Left ventricle myocardium inferior (tissue), 1 donor: ENCODE measurements at places on chromosomes 1 and 21. TPM values are rescaled to one million over a fixed set of nuclear protein-coding genes. Genes with fewer than 3 reads are reported as not detected.

Gene GBP6
- 0.08 TPM for total RNA-seq

Gene RSPH1
- not detected for total RNA-seq

Gene TMPRSS2
- total RNA-seq = not detected

Gene TRIM17
- total RNA-seq = 0.36 TPM

Gene MMP23B
- total RNA-seq = 93.8 TPM

Gene UAP1
- total RNA-seq = 26.5 TPM

Gene CLEC20A
- not detected for total RNA-seq

Gene NT5C1A
- total RNA-seq = 26.8 TPM

Gene CR2
- not detected for total RNA-seq

Gene GON4L
- 24.1 TPM for total RNA-seq

DNA sequence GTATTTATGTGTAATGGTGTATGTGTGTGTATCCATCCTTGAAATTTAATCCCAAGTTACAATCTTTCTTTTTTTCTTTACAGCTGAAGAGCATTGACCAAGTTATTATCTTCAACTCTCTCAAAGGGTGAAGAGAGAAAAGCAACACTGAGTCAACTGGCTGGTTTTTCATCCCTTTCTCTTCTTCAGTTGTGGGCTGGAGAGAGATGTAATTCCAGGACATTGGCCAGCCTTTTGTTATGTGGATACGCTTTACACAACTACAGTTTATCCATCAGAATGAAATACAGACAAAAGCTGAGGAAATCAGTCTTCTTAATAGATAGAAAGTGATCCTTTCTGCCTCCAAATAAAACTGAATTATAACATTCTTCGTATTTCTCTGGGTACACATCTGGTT, 357.0 kb upstream of the NCAM2 start:
- no peaks in the 10 kb centered on the region for H3K4me1 ChIP-seq
- no peak overlapping the region for H3K27ac ChIP-seq
- no peak for DNase-seq
- no peaks in the 10 kb centered on the region for H3K27me3 ChIP-seq
- no peak overlapping the region for H3K4me3 ChIP-seq
- no peaks in the 10 kb centered on the region for H3K36me3 ChIP-seq

- no peak overlapping the region for H3K4me3 ChIP-seq
- peaks cover 40% of the 10 kb centered on the region for H3K4me1 ChIP-seq
- no peak for DNase-seq
- H3K27ac ChIP-seq = peak overlapping the region; percentile 32
These were observed 21.6 kb upstream of the TRAF5 start for GRCh38 chr1:211305044-211305443.

DNA sequence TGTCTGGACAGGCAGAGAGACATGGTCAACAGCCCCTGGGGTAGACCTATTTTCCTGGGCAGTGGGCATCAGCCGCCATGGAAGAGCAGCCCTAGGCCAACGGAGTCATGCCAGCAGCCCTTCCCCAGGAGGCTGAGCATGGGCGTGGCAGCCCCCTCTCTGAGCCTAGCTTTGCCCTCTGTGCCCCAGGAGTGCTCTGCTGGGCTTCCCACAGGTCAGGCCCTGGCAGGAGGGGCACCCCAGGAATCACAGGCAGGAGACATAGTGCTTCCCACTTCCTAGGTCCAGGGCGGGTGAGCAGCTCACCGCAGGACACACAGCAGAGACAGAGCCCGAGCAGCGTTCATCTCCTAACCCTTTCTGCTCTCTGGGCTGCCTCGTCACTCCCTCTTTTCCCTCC, 132.8 kb downstream of the GLIS1 start:
- no peak overlapping the region for H3K27ac ChIP-seq
- no peak overlapping the region for H3K4me3 ChIP-seq
- no peaks in the 10 kb centered on the region for H3K4me1 ChIP-seq

GRCh38 chr1:20448671-20449071, 37.3 kb downstream of the CAMK2N1 start:
- peaks cover 61% of the 10 kb centered on the region for H3K27me3 ChIP-seq

DNA sequence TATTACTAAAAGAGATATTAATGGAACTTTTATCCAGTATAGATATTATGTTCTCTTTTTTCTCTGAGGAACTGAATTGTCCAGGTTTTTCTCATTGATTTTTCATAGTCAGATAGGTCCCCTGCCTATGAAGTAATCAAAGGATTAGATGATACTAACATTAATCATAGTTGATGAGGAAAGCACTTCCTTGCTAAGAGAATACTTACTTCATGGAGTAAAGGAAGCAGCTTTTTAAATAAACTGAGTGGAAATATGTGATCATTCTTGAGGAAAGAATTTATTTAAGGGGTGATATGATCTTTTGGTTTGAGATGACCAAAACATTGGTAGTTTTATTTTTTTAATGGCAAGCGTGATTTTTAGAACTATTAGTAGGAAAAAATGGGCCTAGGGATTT, 58.9 kb downstream of the SWT1 start:
- H3K27me3 ChIP-seq = no peaks in the 10 kb centered on the region
- no peak overlapping the region for H3K27ac ChIP-seq
- peaks cover 20% of the 10 kb centered on the region for H3K36me3 ChIP-seq

GRCh38 chr1:58585581-58586151, 8.6 kb upstream of the TACSTD2 start:
- H3K4me3 ChIP-seq = no peak overlapping the region
- peaks cover 10% of the 10 kb centered on the region for H3K4me1 ChIP-seq
- peaks cover 13% of the 10 kb centered on the region for H3K27me3 ChIP-seq
- no peaks in the 10 kb centered on the region for H3K36me3 ChIP-seq
- DNase-seq = no peak

- no peaks in the 10 kb centered on the region for H3K4me1 ChIP-seq
- peaks cover 81% of the 10 kb centered on the region for H3K27me3 ChIP-seq
These were observed 181.2 kb upstream of the CSF3R start for GRCh38 chr1:36663772-36664430.

GRCh38 chr1:113166473-113166872, 93.5 kb downstream of the LRIG2 start:
- H3K4me1 ChIP-seq = no peaks in the 10 kb centered on the region
- no peak overlapping the region for H3K4me3 ChIP-seq
- no peak overlapping the region for H3K27ac ChIP-seq
- peaks cover 5% of the 10 kb centered on the region for H3K27me3 ChIP-seq
- no peaks in the 10 kb centered on the region for H3K36me3 ChIP-seq

DNA sequence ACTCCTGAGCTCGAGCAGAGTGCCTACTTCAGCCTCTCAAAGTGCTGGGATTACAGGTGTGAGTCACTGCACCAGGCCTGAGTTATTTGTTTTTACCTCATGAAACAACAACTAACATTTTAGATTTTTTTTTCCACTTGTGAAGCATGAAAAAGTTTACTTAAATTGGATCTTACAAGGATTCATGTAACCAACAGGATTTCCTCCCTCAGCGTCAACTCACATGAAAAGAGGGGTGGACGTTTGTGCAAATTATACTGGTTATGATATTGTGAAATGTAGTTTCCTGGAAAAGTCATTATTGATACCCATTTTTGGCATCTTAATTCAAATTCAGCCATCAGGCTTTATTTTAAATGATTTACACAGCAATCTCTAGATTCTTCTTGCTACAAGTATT, 6.5 kb downstream of the CNST start:
- H3K4me3 ChIP-seq = no peak overlapping the region
- H3K36me3 ChIP-seq = no peaks in the 10 kb centered on the region
- no peaks in the 10 kb centered on the region for H3K27me3 ChIP-seq
- peaks cover 75% of the 10 kb centered on the region for H3K4me1 ChIP-seq
- no peak for DNase-seq

- H3K4me3 ChIP-seq = no peak overlapping the region
- peaks cover 3% of the 10 kb centered on the region for H3K4me1 ChIP-seq
- no peak for DNase-seq
- peak overlapping the region; percentile 13 for H3K27ac ChIP-seq
- H3K36me3 ChIP-seq = no peaks in the 10 kb centered on the region
These were observed 30.2 kb upstream of the SFPQ start for GRCh38 chr1:35223084-35223630.

- no peak overlapping the region for H3K4me3 ChIP-seq
- peaks cover 58% of the 10 kb centered on the region for H3K4me1 ChIP-seq
- H3K36me3 ChIP-seq = peaks cover 20% of the 10 kb centered on the region
- DNase-seq = no peak
- no peaks in the 10 kb centered on the region for H3K27me3 ChIP-seq
- H3K27ac ChIP-seq = no peak overlapping the region
These were observed 79.6 kb downstream of the RGL1 start for GRCh38 chr1:183884526-183884925.

DNA sequence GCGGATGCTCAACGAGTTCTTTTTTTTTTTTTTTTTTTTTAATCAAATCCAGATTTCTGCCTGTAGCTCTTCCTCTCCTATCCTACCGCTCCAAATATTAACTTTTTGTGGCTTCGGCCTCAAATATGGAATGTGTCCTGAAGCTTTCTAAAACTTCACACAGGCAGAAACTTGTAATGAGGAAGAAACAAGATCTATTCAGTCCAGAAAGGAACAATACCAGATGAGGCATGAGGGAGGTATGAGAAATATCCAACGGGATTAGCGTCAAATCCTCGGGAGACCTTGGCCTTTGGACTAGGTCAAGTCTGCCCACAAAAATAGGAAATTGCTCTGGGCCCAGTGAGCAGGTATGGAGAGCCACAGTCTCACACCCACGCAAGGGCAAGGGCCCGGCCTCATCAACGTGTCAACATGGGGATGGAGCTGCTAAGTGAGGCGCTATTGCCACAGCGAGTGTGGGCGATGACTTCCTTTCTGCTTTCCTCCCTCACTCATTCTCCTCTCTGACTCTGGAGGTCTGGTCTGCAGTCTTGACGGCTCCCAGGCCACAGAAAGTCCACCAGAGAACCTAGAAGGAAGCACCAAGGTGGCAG, 66.6 kb downstream of the BCAR3 start:
- H3K4me3 ChIP-seq = no peak overlapping the region
- peaks cover 91% of the 10 kb centered on the region for H3K4me1 ChIP-seq
- peak overlapping the region; percentile 84 for H3K27ac ChIP-seq
- H3K27me3 ChIP-seq = no peaks in the 10 kb centered on the region
- no peaks in the 10 kb centered on the region for H3K36me3 ChIP-seq

DNA sequence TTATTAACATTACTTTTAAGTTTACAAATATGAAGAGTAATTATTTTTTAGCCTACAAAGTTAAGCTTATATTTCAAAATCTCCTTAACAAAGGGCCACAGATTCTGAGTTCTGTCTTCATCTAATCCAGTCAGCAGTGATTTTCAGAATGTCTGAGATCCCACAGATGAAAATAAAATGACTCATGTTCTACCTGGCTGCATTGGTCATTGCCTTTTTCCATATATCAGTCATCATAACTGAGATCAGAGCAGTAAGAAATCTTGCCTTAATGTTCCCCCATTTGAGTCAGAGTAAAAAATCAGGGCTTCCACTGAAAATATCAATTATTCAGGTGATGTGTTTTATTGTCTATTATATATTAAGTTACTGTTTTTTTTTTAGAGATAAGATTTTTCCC, 416.1 kb downstream of the MRPL39 start:
- H3K4me3 ChIP-seq = no peak overlapping the region
- no peak overlapping the region for H3K27ac ChIP-seq
- H3K27me3 ChIP-seq = no peaks in the 10 kb centered on the region

GRCh38 chr1:157504646-157505045, 47.7 kb downstream of the FCRL5 start:
- H3K4me1 ChIP-seq = no peaks in the 10 kb centered on the region
- peaks cover 46% of the 10 kb centered on the region for H3K27me3 ChIP-seq
- no peak overlapping the region for H3K27ac ChIP-seq

DNA sequence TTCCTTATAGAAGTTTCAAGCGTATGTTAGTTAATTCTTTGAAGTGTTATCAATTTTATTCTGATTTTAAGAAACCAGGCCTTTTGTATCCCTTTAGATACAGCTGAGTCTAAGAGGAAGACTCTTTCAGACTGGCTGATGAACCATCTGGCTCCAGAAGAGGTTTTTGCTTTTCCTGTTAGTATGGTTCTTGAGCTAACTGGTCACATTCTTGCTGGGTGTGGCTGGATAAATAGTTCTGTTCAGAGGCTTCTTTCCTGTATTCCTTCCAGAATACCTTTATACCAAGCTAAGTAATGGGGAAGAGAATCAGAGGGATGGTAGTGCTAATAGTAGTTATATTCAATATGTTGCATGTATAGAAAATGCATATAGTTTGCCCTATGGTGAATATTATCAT, 12.4 kb downstream of the HS2ST1 start:
- no peaks in the 10 kb centered on the region for H3K27me3 ChIP-seq
- H3K4me1 ChIP-seq = peaks cover 7% of the 10 kb centered on the region
- H3K4me3 ChIP-seq = no peak overlapping the region
- no peak for DNase-seq
- no peaks in the 10 kb centered on the region for H3K36me3 ChIP-seq
- no peak overlapping the region for H3K27ac ChIP-seq

DNA sequence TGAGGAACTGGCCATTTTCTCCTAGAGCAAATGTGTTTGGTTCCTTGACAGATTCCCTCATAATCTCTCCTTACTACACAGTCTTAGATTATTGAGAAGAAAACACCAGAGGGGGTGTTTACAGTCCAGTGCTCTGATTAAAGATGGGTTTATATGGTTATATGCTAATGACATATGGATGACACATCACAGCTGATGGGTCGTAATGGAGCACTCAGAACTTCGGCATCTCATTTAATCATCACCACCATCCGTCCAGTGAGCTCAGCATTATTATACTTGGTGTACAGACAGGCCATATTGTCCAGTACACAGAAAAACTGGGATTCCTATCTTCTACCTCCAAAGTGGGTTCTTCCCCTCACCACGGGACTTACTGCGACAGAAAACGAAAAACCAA, 22.3 kb upstream of the NR5A2 start:
- H3K27me3 ChIP-seq = no peaks in the 10 kb centered on the region
- H3K4me1 ChIP-seq = no peaks in the 10 kb centered on the region
- no peak overlapping the region for H3K27ac ChIP-seq
- H3K36me3 ChIP-seq = no peaks in the 10 kb centered on the region
- no peak for DNase-seq
- H3K4me3 ChIP-seq = no peak overlapping the region

- H3K4me3 ChIP-seq = no peak overlapping the region
- no peaks in the 10 kb centered on the region for H3K4me1 ChIP-seq
- DNase-seq = no peak
- no peak overlapping the region for H3K27ac ChIP-seq
These were observed 67.6 kb downstream of the USP24 start for GRCh38 chr1:55147524-55147923.

DNA sequence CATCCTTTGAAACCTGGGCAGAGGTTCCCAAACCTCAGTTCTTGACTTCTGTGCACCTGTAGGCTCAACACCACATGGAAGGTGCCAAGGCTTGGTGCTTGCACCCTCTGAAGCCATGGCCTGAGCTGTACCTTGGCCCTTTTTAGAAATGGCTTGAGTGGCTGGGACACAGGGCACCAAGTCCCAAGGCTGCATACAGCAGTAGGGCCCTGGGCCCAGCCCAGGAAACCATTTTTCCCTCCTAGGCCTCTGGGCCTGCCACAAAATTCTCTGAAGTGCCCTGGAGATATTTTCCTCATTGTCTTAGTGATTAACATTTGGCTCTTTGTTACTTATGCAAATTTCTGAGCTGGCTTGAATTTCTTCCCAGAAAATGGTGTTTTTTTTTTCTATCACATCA, 65.6 kb upstream of the ACTRT2 start:
- no peak overlapping the region for H3K27ac ChIP-seq
- H3K36me3 ChIP-seq = no peaks in the 10 kb centered on the region
- H3K4me3 ChIP-seq = no peak overlapping the region
- H3K4me1 ChIP-seq = peaks cover 8% of the 10 kb centered on the region
- H3K27me3 ChIP-seq = peaks cover under 1% of the 10 kb centered on the region
- DNase-seq = no peak
